ENCODE measurements at places on chromosomes 6 and 20.
A peak's percentile ranks its signal among the peaks of the same experiment; 100 is the strongest.

- peak; percentile 43 for DNase-seq
Measured at GRCh38 chr6:155523821-155524651, 68.4 kb upstream of the NOX3 start.

GRCh38 chr6:111741177-111741952 is 131.9 kb downstream of the FYN start:
- no peak for DNase-seq

DNA sequence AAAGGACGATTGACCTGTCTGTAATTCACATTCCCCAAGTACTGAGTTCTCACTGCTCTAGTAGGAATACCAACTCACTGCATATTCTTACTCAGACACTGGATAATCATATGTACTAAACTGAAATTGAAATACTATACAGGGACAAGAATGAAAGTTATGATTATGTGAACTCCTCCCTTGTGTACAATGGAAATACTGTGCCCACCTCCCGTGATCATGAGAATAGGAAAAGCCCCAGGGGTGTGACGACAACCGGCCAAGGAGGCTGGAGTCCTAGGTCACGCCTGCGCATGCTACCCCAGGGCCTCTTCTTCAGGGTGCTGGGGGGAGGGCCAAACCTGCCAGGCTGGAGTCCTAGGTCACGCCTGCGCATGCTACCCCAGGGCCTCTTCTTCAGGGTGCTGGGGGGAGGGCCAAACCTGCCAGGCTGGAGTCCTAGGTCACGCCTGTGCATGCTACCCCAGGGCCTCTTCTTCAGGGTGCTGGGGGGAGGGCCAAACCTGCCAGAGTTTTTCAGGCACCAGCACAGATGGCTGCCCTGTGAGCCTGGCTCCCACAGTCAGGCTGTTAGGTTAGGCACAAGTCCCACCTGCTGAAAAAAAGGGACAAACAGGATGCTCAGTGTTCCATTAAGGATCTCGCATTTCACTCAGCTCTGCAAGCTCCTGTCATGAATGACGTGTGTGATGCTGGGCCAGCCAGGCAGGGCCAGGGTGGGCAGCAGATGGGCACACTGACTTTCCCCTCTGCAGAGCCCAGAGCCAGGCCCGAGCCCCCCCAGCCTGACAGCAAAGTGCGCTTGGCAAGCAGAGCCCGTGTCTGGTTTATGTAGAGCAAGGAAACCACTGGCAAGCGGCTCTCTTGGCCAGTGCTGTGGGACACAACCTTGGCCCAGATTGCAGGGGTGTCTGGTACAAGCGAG is 107.7 kb downstream of the FOXF2 start:
- no peak for DNase-seq

DNA sequence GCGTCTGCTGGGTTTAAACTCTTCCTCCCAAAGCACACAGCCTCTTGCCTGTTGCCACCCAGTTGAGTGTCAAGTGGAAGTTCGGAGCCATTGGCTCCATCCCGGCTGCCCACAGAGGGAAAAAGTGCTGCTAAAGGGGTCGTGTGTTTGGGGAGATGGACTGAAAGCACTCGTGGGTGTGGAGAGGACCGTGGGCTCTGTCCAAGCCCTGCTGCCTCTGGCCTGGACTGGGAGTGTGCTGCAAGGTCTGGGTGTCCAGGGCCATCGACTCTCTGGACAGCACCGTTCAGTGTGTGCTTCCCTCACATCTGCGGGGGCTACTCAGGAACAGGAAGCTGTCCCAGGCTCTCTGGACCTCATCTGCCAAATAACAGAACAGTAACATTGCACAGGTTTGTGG is 269.3 kb downstream of the DLL1 start:
- no peak for DNase-seq

DNA sequence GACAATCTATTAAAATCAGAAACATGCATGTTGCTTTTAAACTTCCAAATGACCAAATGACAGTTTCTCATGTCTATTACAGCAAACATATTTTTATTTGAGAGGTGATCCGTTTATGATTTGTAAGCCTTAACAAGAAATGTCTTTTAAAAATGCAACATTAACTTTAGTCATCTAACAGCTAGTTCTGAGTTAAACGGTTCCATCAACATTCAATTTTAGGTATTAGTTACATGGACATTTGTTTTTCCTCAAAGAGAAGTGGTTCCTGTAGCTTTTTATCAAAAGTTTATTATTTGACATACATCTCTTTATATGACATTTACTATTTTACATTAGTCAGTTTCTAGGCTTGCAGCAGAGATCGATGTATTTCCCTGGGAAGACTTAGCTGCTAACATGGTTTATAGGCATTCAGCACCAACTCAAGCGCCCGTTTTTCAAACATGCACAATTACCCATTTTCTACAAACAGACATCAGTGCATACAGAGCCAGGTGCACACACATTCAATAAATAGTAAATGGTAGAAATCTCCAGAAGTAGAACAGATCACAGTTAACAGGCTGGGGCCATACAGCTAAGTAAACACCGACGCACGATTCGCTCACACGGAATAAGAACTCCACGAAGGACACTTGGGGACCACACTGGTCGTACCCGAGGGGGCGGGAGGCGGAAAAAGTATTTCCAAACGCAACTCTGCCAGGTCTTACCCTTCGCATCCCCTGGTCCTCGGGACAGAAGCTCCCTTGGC is 882 bp downstream of the CNR1 start:
- DNase-seq = no peak

- DNase-seq = peak; percentile 82
Measured at GRCh38 chr6:159174263-159174969, 5.2 kb downstream of the FNDC1 start.

DNA sequence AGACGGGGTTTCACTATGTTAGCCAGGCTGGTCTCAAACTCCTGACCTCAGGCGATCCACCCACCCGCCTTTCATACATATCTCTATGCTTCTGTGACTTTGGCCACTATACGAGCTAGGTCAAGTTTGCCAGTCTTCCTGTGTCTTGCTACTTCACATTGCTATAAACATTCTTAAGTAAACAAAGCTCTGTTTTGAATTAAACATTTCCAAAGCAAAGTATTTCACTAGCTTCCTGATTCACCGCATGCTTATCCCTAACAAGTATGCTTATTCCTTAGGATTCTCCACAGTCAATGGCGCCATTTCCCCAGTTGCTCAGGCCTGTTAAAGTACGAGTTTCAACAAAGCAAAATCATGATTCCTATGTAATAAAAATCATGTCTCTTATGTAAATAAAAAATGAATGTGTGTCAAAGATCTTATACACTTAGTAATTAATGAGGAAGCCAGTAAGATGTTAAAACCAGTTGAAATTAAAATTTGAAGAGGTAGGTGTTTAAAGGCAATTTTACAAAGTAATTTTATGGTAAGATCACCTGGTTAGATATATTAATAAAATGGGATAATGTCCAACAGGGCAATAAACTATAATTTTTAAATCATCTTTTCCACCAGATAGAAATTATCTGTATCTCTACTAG is 88.5 kb downstream of the PRKN start:
- DNase-seq = no peak

DNA sequence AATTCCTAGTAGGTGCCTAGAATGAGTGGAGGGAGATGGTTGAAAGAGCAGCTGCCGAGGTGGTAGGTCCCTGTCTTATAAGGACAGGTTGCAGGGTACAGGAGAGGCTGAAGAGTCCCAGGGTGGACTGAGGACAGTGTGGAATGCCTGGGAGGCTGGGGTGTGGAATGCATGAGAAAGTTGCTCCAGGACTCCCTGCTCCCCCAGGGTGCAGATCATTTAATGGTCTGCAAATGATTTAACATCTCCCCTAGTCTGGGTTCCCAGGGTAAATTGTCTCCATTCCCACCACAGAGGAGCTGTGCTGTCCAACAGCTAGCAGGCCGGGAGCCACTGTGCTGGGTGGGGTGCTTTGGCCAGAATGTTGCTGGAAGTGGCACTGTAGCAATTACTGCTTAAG is 76.0 kb downstream of the CD83 start:
- no peak for DNase-seq

- DNase-seq = no peak
Measured at GRCh38 chr6:163874784-163875183, 460.3 kb downstream of the QKI start.

DNA sequence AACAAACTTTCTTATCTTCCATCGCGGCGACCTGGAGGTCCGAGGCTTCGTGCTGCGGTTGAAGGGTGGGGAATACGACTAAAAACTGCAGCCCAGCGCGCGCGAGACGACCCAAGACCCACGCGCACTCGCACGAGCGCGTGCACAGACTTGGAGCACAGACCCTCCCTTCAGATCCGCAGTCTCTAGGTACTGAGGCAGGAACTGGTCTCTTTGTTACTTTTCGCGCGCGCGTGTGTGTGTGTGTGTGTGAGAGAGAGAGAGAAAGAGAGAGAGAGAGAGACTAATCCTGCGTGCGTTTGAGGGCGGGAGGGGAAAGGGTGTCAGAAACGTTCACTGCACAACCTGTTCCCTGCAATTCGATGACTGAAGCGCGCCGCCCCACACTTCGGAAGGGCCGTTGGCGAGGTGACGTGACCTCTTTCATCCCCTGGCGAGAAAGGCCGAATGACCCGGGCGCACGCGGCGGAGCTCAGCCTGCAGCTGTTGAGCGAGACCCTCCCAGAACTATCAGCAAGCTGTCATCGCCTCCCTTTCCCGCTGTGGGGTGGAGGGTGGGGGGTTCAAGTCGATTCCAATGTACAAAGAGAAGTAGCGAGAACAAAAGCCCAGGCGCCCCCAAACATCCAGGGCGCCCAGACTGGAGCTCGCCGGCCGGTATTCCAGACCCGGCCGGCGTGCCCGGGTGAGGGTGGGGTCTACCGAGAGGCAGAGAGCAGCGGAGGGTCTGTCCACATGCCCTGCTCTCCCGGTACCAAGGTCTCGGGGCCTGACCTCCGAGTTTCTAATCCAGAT is 1.5 kb upstream of the TUBB2B start:
- DNase-seq = peak; percentile 37

Data from stimulated activated CD4-positive, alpha-beta T cell treated with anti-CD3 and anti-CD28 coated beads, Interleukin-15, amount 100 ng/mL, for 24 hours (primary cell).